ENCODE measurements at places on chromosomes 4 and X.

DNA sequence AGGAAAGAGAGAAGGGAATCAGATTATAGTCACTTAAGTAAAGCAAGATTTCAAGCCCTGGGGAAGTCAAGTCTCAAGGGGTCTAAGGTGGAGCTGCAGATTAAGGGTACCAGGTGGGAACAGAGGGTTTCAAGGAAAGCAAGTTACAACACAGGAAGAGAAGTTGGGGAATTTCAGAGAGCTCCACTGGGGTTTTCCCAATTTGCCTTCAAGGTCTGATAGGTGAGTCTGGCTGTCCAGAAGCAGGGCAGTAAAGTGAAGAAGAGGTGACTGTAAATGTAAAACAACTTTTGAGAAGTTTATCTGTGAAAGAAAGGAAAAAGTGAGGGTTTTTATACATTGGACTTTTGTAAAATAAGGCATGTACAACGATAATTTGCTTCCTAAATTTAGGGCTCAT lies 37.1 kb upstream of the TRPC3 start:
- no peak for DNase-seq

DNA sequence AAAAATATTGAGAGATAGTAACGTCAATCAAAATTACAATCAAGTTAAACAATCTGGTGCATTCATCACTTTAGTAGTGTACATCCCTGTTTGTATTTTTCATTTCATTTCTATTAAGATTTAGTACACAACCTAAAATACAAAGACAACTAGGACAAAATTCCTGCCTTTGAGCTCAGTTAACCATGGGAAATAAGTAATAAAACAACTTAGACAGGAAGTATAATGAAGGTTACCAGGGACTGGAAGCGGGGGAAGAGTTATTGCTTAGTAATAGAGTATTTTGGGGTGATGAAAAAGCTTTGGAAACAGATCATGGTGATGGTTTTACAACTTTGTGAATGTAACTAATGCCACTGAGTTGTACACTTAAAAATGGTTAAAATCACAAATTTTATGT lies 25.6 kb upstream of the ATXN3L start:
- no peak for DNase-seq

DNA sequence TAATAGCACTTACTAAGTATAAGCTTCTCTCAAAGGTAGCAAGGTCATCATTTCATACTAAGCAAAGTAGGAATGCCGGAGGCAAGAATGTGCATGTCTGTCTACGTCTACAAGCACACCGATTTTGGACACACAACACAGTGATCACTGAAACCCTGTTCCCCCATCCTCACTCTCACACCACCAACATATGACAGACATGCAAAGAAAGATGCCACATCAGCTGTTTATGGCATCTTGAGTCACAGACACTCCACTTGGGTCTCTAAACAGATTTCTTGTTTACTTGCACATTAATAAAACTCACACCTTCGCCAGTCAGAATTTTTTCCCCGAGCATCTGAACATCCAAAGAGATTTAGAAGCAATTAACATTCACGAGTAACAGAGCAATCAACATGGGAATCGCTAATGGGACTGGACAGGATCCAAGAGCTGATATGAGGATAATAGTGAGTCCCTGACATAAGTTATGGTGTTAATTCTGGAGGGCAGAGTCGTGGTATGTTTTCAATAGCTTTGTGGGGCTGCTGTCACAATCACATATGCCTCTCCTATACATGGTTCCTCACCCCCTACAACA lies 324.1 kb downstream of the DHX15 start:
- no peak for DNase-seq

- peak; percentile 22 for DNase-seq
Observed at GRCh38 chr4:78552389-78553042, 946 bp downstream of the ANXA3 start.

GRCh38 chr4:3442959-3443749 lies 1.4 kb downstream of the HGFAC start:
- peak; percentile 91 for DNase-seq

DNA sequence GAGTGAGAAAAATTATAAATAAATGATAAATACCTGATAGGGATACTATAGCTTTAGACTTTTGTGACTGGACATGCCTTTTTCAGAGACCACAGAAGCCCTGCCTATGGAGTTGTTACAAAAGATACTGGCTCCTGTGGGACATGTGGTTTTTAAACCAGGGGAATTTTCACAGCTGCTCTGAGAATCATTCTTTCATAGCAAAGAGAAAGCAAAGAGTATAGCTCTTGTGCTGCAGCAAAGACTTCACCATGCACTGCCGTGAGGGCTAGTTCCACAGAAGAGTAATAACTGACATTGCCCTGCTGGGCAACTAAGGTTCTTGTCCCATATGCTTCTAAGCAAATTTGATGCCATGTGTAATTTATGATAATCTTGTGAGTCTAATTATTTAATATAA lies 98.2 kb downstream of the MAPK10 start:
- no peak for DNase-seq

DNA sequence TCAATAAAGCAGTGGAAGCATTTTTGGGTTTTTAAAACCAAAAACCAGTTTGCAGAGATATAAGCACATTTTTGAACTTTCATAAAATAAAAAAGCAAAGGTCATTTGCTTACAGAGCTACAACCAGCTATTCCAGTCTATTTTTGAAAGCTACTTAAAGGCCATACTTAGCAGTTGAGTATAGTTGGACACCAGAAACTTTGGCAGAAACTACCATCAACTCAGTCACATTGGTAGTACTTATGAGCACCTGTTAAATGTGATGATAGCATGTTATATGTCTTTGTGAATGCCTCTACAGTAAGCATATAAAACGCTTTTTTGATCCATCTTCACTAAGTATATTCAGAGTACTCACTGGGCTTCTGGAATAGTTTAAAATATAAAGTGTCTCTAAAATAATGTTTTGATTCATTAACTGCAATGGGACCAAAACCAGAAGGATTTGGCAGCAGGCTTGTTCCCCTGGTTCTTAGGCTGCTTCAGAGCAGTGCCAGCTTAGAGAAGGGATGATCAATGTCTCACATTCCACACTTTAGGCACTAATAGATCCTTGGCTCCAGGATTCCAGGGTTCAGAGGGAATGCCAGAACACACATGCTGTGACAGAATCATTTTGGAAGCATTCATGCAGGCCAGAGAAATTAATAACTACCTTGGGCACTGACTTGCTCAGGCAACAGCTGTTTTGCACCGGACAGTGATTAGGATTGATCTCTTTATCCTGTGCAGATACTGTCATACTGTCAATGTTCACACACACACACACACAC lies 103.9 kb downstream of the IQCM start:
- no peak for DNase-seq

- no peak for DNase-seq
Observed at GRCh38 chr4:122764071-122764820, 31.7 kb downstream of the BBS12 start.

- no peak for DNase-seq
Observed at GRCh38 chr4:121278811-121279368, 101.9 kb downstream of the QRFPR start.

DNA sequence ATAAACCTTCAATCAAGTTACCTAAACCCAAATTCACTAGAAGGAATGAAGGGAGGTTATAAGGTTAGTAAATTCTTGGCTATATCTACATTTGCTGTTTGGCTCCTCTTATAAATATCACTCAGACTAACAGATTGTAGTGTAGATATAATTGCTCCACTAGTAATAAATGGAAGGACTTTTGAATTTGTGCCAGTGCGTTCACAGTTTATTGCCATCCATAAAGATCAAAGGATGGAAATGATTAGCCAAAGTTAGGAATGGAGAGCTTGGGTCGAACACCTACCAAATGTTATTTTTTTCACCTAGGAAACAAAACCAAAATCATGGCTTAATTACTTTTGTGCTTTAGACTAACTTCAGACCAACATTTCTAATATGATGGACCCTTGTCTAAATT lies 9.2 kb downstream of the DTHD1 start:
- no peak for DNase-seq

GRCh38 chr4:184039963-184040383 lies 134.9 kb downstream of the STOX2 start:
- no peak for DNase-seq

DNA sequence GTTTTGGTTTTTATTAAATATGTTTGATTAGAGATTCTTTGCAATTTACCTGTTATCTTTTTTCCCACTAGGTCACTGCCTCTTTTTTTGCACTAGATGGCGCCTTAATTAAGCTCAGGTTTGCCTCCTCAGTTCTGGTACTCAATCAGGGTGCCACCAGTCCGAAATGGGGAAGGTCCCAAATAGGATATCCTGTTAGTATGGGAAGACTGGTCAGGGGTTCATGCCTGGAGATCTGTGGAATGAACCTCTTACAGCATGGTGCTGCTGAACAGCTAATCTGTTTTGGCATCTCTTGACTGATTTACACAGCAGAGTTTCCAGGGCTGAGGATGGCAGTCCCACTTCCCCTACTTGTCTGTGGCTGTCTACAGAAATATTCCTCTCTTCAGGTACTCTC lies 24.2 kb upstream of the VSIG1 start:
- peak; percentile 51 for DNase-seq

GRCh38 chr4:15293711-15294110 lies 134.1 kb upstream of the C1QTNF7 start:
- DNase-seq: no peak

DNA sequence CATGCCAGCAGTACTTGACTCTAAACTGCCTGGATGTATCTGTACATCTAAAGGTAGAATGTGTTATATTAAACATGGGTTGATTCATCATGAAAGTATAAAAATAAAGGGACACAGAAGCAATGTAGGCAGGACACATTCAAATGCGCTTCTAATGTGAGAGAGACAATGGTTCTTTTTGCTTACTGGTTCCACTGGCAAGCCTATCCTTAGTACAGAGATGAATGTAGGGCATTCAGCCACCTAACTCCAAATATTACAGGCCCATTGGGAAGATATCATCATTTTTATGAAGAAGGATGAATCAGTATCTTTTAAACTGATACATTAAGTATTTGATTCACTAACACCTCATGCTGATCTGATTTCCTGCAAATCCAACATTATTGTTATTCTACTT lies 18.0 kb downstream of the CDKL2 start:
- DNase-seq: no peak

DNA sequence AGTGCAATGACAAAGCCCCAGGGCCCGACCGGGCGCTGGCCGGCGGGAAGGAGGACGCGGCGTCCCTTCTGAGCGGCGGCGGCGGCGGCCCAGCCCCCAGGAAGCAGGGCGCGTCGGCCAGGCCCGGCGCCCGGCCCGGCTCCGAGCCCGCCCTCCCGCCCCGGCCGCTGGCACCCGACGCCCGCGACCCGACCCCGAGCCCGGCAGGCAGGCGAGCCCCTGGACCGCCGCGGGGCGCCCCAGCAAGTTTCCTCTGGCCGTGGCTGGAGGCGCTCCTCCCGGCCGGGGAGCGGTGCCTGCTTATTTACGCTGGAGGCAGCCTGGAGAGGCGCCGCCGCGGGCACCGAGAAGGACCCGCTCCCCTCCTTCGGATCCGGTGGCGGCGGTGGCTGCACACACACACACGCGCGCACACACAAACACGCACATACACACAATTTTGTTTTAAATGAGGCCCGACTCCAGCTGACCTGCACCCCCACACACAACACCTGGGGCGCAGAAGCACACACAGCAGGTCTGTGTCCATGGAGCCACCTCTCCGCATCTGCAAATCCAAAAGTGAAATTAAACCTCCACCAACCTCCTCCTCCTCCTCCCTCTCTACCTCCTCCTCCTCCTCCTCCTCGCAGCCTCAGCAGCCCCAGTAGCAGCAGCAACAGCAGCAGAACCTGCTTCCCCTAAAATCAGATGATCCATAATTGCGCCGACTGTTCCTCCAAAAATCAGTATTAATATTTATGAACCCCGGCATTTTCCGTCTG lies 669 bp downstream of the IRF2 start:
- DNase-seq: peak; percentile 13

- DNase-seq: no peak
Observed at GRCh38 chr4:76584241-76585152, 149.5 kb downstream of the SHROOM3 start.
